ENCODE measurements at places on chromosomes 13 and 19. TPM values are rescaled to one million over a fixed set of nuclear protein-coding genes. Genes with fewer than 3 reads are reported as not detected.

PBX4 gene
- 13.5 TPM for total RNA-seq

SLC25A41 gene
- total RNA-seq: not detected

KLK15 gene
- not detected for total RNA-seq

CAPN12 gene
- 1.9 TPM for total RNA-seq

ZNF714 gene
- 21.1 TPM for total RNA-seq

ZNF534 gene
- not detected for total RNA-seq

NLRP4 gene
- not detected for total RNA-seq

SERTM1 gene
- not detected for total RNA-seq

OR7G1 gene
- total RNA-seq: not detected

ARRDC5 gene
- total RNA-seq: not detected

ZNF93 gene
- total RNA-seq: 15.2 TPM

ABHD17A gene
- 79.3 TPM for total RNA-seq

GCDH gene
- 38.3 TPM for total RNA-seq

MUC16 gene
- total RNA-seq: not detected

REEP6 gene
- 1.3 TPM for total RNA-seq

GEMIN7 gene
- 15.4 TPM for total RNA-seq

C1QTNF9 gene
- not detected for total RNA-seq

ZNF708 gene
- 10.9 TPM for total RNA-seq

DNAAF3 gene
- not detected for total RNA-seq

APOC4 gene
- total RNA-seq: not detected

LRRC4B gene
- not detected for total RNA-seq

PLIN3 gene
- 17.1 TPM for total RNA-seq

CYP2F1 gene
- total RNA-seq: not detected

GPR4 gene
- not detected for total RNA-seq

CTXN1 gene
- not detected for total RNA-seq

SIGLECL1 gene
- not detected for total RNA-seq

ACER1 gene
- not detected for total RNA-seq

CGB5 gene
- not detected for total RNA-seq

SULT2B1 gene
- total RNA-seq: not detected

KCNN4 gene
- 73.7 TPM for total RNA-seq

PSG3 gene
- not detected for total RNA-seq

ZNF439 gene
- 3.6 TPM for total RNA-seq

GPC6 gene
- not detected for total RNA-seq

KIR2DL1 gene
- total RNA-seq: not detected

LGALS7B gene
- total RNA-seq: not detected

Data from activated naive CD4-positive, alpha-beta T cell treated with anti-CD3 and anti-CD28 coated beads for 36 hours (primary cell).